Amniotic epithelial cell (primary cell): ENCODE measurements at places on chromosomes 4 and X.
A peak's percentile ranks its signal among the peaks of the same experiment; 100 is the strongest.

GRCh38 chrX:21725496-21725895 lies 32.4 kb downstream of the SMPX start:
- DNase-seq: peak; percentile 94

GRCh38 chrX:110287605-110288004 lies 30.3 kb downstream of the AMMECR1 start:
- peak; percentile 77 for DNase-seq

DNA sequence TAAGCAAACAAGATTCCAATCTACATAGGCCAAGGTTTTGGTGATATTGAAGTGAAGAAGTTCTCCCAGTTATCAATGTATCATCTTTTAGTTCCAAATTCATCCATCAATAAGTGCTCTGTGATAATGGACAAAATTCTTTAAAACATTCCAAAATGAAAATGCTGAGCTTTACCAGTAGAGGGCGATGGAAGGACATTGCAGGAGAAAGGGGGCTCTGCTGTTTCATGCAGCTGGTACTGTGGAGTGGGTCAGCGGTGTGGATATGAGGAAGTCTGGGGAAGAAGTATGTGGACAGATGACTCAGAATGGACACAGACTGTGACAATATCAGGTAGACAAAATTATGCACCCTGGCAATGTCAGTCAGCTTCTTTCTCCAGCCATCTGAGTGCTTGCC lies 46.6 kb upstream of the HS6ST2 start:
- DNase-seq: peak; percentile 1

DNA sequence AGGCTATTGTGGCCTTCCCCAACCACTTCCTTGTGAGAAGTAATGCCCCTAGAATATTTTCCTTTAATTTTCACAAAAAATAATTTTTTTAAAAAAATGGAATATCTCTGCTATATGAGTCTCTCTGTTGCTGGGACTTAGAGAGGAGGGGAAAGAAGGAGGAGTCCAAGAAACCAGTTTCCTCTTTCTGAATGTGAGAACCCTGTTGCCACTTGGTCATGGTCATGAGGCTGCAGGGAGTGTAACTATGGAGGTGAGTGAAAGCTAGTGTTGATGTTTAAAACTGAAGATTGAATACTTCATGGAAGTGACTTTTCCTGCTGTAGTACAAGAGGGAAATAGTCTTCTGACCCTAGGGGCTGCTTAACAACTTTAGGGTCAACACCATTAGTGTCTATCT lies 20.4 kb downstream of the KIAA1210 start:
- DNase-seq: no peak

GRCh38 chr4:89619206-89619962 lies 217.6 kb downstream of the SNCA start:
- DNase-seq: peak; percentile 7

DNA sequence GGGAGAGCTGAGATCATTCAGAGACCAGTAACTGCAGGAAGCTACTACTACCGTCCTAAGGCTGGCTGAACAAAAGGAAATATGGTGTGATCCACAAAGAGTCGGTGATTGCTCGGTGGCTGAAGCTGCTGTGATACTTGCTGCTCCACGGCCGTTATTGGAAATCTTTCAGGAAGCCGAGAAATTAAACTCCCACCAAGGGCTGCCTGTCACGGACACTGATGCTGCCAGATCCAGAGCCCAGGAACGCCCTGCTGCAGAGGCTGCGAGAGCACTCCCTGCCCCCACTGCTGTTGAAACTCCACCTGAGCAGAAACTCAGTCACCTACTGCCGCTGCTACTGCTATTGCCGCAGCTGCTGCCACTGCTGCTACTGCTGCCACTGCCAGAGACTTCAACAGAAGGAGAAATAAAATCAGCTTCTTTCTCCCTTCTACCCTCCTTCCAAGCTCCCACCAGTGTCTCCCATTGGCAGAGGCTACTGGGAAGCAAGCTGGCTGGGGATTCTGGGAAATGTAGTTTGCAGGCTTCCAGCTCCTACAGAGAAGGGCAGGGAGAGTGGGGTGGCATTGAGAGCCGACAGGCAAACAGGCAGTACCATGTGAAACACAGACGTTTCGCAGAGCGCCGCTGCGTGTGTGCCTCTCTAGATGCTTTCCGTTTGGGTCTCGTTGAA lies 126.0 kb upstream of the ENPP6 start:
- DNase-seq: peak; percentile 75

- DNase-seq: no peak
These were observed 170.5 kb downstream of the PALLD start for GRCh38 chr4:168667376-168667775.

GRCh38 chr4:156137679-156138473 lies 184.2 kb upstream of the CTSO start:
- DNase-seq: no peak

DNA sequence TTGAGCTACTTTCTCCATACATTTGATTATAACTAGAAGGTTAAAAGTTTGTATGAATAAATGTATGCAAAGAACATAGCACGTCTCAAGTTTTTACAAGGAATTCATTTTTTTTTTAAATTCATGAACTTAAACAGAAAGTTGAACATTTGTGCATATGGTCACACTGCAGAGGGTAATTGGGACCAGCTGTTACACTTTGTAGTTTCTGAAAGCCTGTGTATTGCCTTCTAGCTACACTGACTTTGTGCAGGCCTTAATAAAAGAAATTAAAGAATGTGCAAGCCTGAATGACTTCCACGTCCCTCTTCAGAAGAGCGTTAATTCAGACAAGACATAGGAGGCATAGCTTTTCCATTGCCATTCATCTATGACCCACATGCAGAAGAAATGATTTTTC lies 153.1 kb upstream of the PCDH18 start:
- no peak for DNase-seq
